Endothelial cell of umbilical vein (primary cell): ENCODE measurements at places on chromosomes 3 and 15. TPM values are rescaled to one million over a fixed set of nuclear protein-coding genes. Genes with fewer than 3 reads are reported as not detected.
A peak's percentile ranks its signal among the peaks of the same experiment; 100 is the strongest.

GOLGA6A gene
- not detected in 2 replicates for polyA plus RNA-seq

SAMMSON gene
- polyA plus RNA-seq, result not detected in 2 replicates

SPATA12 gene
- 0.13 and 0.18 TPM in 2 replicates for polyA plus RNA-seq

LYZL4 gene
- polyA plus RNA-seq, result 0.40 and 0.41 TPM in 2 replicates

DNAH12 gene
- polyA plus RNA-seq, result 0.06 and 0.10 TPM in 2 replicates

MAPK6 gene
- polyA plus RNA-seq, result 7.3 and 10.9 TPM in 2 replicates

AP2M1 gene
- polyA plus RNA-seq, result 602 and 603 TPM in 2 replicates

PIK3CA gene
- 2.8 and 4.2 TPM in 2 replicates for polyA plus RNA-seq

ALDH1L1 gene
- polyA plus RNA-seq, result not detected in 2 replicates

CCR3 gene
- not detected in 2 replicates for polyA plus RNA-seq

DNA sequence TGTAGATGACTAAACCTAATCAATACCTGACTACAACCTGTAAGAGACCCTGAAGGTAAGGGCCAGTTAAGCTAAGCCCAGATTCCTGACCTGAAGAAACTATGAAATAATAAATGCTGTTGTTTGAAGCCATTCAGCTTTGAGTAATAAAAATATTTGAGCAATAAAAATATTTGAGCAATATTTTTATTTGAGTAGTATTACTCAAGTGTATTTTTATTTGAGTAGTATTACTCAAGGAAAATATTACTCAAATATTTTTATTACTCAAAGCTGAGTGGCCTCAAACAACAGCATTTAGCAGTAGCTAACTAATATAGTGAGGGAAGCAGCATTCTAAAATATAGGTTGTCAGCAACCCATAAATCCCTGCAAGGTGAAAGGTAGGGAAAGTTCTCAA lies 143.8 kb upstream of the RARB start:
- no peaks in the 10 kb centered on the region for H3K27me3 ChIP-seq
- H3K4me3 ChIP-seq, result no peak overlapping the region
- DNase-seq, result no peak

GRCh38 chr3:171809611-171809860 lies 747 bp downstream of the PLD1 start:
- peak overlapping the region; percentile 71 for H3K4me3 ChIP-seq
- H3K27me3 ChIP-seq, result no peaks in the 10 kb centered on the region
- no peaks in the 10 kb centered on the region for H3K36me3 ChIP-seq
- peak overlapping the region; percentile 93 for H3K27ac ChIP-seq

DNA sequence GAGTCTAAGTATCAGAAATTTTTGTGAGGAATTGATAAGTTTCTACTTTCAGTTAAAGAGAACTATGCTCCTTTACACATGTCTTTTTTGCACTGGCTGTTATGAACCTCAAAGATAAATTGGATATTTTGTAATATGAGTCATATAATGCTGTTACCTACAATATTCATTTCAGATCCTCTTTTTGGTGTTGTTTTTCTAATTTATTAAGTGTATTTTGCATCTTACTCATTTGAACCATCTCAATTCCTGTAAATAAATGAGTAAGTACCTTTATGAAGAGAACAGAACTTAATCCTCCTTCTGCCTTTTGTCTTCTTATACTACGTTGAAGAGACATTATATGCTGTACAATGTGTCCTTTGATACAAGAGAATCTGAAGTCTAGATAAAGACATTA lies 74.4 kb downstream of the ZIC1 start:
- H3K27ac ChIP-seq, result no peak overlapping the region
- no peaks in the 10 kb centered on the region for H3K36me3 ChIP-seq
- no peak overlapping the region for H3K4me3 ChIP-seq
- H3K27me3 ChIP-seq, result no peaks in the 10 kb centered on the region

DNA sequence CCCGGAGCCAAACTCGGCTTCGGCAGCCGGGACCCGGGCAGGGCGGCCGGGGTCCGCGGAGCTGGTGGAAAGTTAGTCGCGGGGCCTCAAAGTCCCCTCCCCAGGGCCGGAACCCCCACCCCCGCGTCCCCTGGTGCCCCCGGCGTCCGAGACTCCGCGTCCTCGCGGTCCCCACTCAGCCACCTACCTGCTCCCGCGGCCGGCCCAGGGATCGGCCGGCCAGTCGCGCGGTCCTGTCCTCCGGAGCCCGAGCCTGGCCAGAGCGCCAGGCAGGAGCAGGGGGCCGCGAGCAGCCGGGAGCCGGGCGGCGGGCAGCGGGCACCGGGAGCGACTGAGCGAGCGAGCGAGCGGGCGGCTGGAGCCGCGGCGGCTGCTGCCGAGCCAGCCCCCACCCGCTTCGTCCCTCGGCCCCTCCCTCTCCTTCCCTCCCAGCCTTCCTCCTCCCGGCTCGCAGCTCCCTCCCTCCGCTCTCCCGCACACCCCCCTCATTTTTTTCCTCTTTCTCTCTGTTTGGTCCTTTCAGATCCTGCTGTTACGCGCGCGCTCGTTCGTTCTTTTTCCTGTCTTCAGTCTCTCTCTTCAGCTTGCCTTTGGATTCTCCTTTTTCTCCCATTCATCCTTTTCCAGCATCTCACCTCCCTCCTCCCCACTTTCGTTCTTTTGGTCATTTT lies at the start of gene MEGF11:
MEGF11 (minus strand) TSS at position 333 of the 671 bp plus-strand sequence. CDS start 125,347 bp downstream, outside the sequence.
- no peaks in the 10 kb centered on the region for H3K36me3 ChIP-seq
- H3K4me3 ChIP-seq, result peak within 1 kb of the TSS; percentile 54
- peaks cover 86% of the 10 kb centered on the region for H3K27me3 ChIP-seq
- DNase-seq, result peak; percentile 32

DNA sequence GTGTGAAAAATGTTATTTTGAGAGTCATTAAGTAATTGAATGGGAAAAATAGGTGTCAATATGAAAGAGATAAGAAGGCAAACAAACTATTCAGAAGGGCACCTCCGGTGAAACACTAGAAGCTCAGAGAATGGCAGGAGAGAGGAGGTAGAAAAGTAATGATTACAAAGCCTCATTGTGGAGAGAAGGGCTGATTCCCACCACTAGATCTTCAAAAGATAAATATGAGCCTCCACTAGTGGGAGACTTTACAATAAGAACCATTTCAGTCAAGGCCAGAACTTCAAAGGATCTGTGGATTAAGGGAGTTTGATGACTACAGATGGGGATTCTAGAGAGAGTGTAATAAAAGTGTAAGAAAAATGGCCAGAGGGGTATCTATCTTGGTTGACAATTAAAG lies 535.6 kb downstream of the NLGN1 start:
- H3K4me1 ChIP-seq, result peaks cover 5% of the 10 kb centered on the region
- no peak overlapping the region for H3K4me3 ChIP-seq
- no peak overlapping the region for H3K27ac ChIP-seq
- no peaks in the 10 kb centered on the region for H3K36me3 ChIP-seq
- DNase-seq, result no peak
- no peaks in the 10 kb centered on the region for H3K27me3 ChIP-seq

DNA sequence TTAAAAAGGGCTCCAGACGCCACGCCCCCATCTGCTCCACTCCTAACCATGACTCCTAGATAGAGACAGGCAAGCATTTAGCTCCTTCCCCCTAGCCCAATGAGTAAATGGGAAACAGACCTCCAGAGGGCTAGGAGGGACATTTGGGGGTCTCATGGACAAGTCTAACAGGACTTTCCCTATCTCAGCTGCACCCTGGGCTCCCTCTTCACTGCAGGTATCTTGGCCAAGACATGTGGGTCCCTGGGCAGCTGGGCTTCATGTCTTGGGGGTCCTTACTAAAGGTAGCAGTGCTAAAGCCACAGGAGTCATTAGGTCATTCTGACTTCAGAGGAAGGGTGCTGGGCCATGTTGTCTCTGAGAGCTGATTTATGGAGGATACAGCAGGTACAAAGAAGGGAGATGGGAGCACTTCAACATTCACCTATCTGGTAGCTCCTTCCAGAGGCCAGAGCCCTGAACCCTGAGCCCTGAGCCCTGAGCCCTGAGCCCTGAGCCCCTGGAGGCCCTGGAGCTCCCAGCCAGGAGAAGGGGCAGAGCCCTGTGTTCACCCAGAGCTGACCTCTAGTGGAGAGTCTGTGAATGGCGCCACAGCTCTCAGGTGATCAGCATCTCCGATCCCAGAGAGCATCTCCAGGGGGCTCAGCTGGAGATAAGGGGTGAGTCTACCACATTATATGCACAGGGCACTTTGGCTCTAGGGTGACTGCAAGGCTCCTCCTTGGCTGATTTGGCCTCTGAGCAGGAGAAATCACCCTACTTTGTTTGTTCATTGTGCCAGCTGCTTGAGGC lies 40.1 kb upstream of the EPHB1 start:
- H3K4me1 ChIP-seq, result no peaks in the 10 kb centered on the region
- no peaks in the 10 kb centered on the region for H3K36me3 ChIP-seq
- DNase-seq, result peak; percentile 24
- no peak overlapping the region for H3K27ac ChIP-seq
- no peaks in the 10 kb centered on the region for H3K27me3 ChIP-seq

DNA sequence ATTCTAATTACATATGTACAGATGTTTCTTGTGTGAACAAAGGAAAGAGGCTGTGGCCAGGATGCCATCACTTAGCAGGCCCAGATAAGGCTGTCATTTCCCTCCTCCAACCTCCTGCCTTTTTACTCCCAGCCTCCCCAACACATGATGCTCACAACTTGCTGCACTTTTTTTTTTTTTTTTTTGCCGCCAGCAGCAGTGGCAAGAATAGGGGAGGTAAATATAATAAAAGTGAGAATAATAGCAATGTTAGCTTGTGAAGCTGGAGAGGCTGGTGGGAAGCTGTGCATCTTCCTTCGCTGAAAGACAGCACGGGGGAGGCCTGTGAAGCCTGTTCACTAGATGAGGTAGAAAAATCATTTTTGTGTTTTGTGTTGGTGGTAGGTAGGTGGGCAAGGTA lies 42.5 kb upstream of the MYO5C start:
- H3K4me3 ChIP-seq, result no peak overlapping the region
- peaks cover 3% of the 10 kb centered on the region for H3K4me1 ChIP-seq
- DNase-seq, result peak; percentile 25
- H3K27ac ChIP-seq, result no peak overlapping the region
- no peaks in the 10 kb centered on the region for H3K36me3 ChIP-seq
- H3K27me3 ChIP-seq, result no peaks in the 10 kb centered on the region

DNA sequence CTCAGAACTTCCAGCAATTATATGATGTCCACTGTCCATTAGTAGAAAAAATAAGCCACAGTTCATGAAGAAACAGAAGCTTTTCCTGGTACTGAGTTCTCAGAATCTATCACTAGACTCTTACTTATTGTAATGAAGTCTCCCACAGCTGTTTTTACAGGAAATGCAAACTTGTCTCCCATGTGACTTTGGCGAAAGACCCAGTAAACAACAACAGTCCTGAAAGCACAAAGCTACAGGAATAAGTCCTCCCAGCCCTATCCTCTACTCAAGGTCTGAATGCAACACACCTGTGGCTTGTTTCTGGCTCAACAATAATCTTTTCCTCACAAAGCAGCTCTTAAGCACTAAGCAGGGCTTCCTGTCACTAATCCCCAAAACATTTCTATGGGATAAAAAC lies 55.9 kb downstream of the EOMES start:
- H3K27ac ChIP-seq, result no peak overlapping the region
- H3K27me3 ChIP-seq, result no peaks in the 10 kb centered on the region
- no peak overlapping the region for H3K4me3 ChIP-seq

DNA sequence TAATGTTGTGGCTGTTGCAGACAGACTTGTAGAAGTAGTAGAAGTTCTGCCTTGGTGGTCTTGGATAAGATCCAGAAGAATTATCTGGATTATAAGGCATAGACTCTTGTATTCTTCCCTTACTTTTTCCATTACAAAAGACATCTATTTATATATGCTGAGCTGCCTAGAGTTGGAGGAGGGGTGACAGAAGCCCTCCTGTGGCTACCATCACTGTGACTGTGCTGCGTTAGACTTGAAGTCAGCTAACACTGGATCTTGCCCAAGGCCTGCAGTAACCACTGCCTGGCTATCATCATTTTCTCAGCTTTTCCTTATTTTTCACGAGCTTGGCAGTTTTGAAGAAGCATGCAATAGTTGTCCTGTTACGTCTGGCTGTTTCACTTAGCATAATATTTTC lies 684.8 kb upstream of the BCHE start:
- no peaks in the 10 kb centered on the region for H3K27me3 ChIP-seq
- no peaks in the 10 kb centered on the region for H3K4me1 ChIP-seq
- H3K36me3 ChIP-seq, result no peaks in the 10 kb centered on the region
- no peak overlapping the region for H3K4me3 ChIP-seq
- no peak overlapping the region for H3K27ac ChIP-seq

DNA sequence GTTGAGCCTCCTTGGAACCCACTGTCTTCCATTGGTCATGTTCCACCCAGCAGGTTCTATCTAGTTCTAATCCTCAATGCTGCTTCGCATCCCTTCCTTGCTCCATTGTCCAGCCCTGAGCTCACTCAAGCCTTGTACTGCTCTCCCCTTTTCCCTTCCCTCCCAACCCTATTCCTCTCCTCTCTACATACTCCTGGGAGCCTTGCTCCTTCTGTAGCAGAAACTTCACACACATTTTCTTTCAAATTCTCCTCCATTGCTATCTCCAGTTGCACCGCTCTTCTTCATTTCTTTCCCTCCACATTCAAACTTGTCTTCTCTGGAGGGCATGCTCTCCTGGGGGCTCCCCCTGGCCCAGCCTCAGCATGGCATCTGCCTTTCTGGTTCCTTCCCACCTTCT lies 14.5 kb downstream of the NR1I2 start:
- DNase-seq, result no peak
- peaks cover 5% of the 10 kb centered on the region for H3K4me1 ChIP-seq
- H3K27ac ChIP-seq, result no peak overlapping the region
- no peaks in the 10 kb centered on the region for H3K36me3 ChIP-seq

- no peak overlapping the region for H3K27ac ChIP-seq
- DNase-seq, result no peak
- no peak overlapping the region for H3K4me3 ChIP-seq
- no peaks in the 10 kb centered on the region for H3K27me3 ChIP-seq
Measured at GRCh38 chr3:189363590-189364255, 192.0 kb downstream of the TPRG1 start.

DNA sequence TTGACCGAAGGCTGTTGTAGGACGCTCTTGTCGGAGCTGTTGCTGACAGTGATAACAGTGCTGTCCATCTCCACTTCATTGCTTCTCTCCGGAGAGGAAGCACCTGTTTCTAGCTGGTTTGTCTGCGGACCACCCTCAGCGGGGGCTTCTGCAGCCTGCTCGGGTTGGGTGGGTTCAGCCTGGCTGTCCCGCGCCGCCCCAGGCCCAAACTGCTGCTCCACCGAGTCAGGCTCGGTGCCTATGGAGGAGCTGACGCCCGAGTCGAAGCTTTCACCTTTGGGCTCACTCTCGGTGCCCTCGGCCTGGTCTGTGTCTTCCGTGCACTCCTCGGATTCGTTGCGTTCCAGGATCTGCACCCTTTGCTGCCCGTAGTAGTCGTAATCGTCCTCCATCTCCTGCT lies 56.9 kb downstream of the TIGIT start:
- no peaks in the 10 kb centered on the region for H3K27me3 ChIP-seq
- H3K27ac ChIP-seq, result no peak overlapping the region
- DNase-seq, result no peak
- H3K4me1 ChIP-seq, result no peaks in the 10 kb centered on the region
- peaks cover 8% of the 10 kb centered on the region for H3K36me3 ChIP-seq

GRCh38 chr3:53234130-53234840 lies 21.5 kb downstream of the TKT start:
- peaks cover 57% of the 10 kb centered on the region for H3K36me3 ChIP-seq
- no peak for DNase-seq
- no peak overlapping the region for H3K4me3 ChIP-seq
- no peak overlapping the region for H3K27ac ChIP-seq
- peaks cover 39% of the 10 kb centered on the region for H3K4me1 ChIP-seq

GRCh38 chr15:52337198-52337853 lies 41.7 kb upstream of the MYO5C start:
- H3K4me3 ChIP-seq, result no peak overlapping the region
- DNase-seq, result peak; percentile 39
- H3K27ac ChIP-seq, result peak overlapping the region; percentile 34
- no peaks in the 10 kb centered on the region for H3K27me3 ChIP-seq
